Hematopoietic multipotent progenitor cell treated with erythropoietin and hydrocortisone succinate and interleukin-3 and kit ligand, for 15 days (in vitro differentiated cells): ENCODE measurements at places on chromosomes 6 and 20.

- DNase-seq: no peak
Measured at GRCh38 chr6:111430605-111431376, 52.2 kb downstream of the REV3L start.

DNA sequence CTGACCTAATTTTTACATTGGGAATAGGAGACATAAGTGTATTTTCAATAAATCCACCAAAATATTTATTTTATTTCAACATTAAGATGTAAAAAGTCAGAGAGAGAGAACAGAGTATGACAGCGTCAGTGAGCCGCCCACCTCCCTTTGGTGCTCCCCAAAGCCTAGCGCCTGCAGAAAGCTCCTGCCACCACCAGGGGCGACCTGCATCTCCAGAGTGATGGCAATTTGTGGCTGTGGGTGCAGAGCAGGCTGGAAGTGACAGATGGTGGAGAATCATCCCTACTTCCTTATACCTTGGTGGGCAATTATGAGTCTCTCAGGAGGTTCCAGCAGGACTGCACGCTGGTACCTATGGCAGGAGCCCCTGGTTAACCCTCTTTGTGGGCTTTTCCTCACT lies 87.3 kb downstream of the PTPRT start:
- no peak for DNase-seq

GRCh38 chr6:17585766-17586490 lies 14.2 kb upstream of the FAM8A1 start:
- DNase-seq: no peak

DNA sequence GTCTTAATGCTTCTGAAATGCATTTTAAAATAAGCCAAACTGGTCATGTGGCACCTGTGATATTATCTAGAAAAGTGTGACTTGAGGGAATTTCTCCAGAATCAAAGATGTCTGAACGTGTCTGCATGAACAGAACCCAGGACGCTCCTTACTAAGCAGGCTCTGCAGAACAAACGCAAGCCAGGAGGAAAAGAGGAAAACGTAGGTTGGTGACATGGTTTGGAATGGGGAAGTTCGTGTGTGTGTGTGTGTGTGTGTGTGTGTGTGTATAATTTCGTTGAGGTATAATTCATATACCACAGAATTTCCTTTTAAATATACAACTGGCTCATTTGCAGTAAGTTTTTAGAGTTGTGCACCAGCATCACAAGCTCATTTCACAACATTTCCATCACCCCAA lies 200.5 kb upstream of the FOXQ1 start:
- no peak for DNase-seq

DNA sequence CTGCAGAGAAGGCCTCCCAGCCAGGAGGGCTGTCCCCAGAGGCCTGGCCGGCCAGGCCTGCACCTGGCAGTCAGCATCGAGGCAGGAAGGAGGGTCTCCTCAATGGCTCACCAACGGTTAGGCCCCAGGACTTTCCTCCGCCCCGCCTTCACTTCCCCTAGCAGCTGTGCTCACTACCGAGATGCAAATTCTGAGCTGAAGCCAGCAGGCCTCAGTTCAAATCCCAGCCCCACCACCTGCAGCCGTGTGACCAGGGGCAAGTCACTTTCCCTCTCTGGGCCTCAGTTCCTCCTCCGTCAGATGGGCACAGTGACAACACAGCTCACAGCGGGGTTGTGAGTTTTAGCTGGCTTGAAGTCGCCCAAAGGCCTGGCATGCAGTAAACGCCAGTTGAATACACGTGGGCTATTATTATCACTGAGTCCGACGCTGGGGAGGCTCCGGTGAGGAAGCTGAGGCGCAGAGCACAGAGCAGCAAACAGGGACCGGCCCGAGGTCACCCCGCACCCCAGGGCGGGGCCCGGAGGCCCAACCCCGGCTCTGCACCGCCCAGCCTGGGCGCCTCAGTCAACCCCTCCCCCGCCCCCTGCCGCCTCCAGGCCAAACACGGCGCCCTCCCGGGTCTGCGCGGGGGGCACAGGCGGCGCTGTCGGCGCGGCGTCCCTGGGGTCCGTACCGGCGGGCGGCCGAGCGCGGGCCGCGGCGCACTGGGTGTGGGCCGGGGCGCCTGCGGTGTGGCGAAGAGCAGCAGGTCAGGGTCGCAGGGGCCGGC lies 671 bp downstream of the E2F1 start:
- DNase-seq: peak; percentile 65

DNA sequence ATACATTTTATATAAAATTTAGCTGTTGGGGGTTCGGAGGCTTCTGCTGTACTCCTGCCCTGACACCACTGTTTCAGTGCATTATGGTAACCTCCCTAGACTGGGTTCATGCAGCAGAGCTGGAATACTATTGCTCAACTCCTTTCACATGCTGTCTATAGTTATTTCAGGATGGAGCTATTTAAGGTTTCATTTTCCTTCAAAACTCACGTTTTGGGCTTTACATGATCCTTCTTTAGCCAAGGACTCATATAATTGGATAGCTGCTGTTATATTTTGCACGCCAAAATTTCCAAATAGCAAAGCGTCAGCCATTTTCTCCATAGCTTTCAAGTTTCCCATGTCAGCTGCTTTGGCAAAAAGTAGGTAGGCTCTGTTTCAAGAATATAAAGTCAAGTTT lies 76.8 kb downstream of the SEL1L2 start:
- DNase-seq: no peak

- no peak for DNase-seq
Measured at GRCh38 chr6:101605426-101605825, 211.9 kb downstream of the GRIK2 start.

GRCh38 chr20:41894255-41894963 lies 276.2 kb upstream of the CHD6 start:
- DNase-seq: no peak

DNA sequence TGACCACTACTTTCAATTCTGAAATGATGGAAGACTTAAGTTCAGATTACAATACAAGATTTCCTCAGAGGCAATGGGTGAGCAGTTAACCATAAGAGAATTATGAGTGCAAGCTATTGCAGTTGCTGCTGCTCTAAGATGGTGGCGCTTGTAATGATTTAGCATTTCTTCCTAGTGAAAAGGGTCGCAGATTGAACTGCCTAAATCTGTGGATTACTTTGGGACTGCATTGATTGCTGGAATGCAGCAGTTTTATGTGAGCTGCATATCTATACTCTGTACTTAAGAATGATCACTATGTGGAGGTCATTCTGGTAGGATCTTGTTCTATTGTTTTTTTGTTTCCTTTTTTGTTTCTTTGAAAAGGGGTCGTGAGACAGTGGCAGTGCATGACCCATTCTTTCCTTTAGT lies 5.3 kb downstream of the SCAF8 start:
- DNase-seq: no peak

- DNase-seq: no peak
Measured at GRCh38 chr6:34955442-34955841, 66.4 kb downstream of the ANKS1A start.

DNA sequence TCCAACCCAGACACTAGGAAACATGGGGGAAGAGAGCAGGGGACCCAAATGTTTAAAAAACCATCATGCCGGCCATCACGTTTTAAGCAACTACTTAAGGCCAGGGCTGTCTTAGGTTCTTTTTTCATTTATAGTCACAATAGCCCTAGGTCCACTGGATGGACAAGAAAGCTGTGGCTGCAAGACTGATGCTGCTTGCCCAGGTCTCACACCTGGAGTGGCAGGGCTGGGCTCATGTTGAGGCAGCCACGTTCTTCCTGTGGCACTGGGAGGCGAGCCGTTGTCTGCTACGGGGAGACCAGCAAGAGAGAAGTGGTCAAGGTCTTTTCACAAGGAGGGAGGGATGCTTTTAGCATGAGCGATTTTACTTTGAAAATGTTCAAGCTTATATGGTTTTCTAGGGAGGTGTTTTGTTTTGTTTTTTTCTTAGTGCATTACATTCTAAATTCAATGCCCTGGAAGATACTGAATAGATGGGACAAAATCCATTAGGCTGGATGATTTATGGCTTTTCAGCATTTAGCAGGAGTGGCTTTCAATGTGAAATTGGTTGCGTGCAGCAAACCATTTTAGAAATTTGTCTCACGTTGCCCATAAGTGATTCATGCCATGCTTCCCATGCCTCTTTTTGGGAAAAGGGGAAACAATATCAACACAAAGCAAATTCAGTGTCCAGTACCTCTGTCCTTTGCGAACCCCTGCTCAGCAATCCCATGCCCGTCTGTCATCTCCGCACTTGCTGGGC lies 106.6 kb upstream of the SNX9 start:
- no peak for DNase-seq

- no peak for DNase-seq
Measured at GRCh38 chr20:44426879-44427790, 48.5 kb upstream of the TTPAL start.

DNA sequence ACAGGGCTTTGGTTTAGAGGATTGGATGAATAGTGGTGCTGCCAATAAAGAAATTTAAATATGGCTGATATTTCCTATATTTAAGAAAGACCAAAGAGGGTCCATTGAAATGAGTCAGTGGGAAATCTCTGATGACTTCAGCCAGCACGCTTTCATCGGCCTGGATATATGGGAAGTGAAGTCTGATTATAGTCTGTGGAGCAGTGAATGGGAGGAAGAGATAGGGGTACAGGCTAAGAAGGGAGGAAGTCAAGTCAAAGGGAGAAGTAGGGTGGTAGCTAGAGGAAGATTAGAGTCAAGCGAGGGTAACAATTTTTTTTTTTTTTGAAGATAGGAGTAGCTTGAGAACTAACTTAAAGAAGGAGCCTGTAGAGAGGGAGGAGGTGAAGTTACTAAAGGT lies 22.7 kb downstream of the SLC16A10 start:
- no peak for DNase-seq
